ENCODE measurements at places on chromosomes 3 and 15.

DNA sequence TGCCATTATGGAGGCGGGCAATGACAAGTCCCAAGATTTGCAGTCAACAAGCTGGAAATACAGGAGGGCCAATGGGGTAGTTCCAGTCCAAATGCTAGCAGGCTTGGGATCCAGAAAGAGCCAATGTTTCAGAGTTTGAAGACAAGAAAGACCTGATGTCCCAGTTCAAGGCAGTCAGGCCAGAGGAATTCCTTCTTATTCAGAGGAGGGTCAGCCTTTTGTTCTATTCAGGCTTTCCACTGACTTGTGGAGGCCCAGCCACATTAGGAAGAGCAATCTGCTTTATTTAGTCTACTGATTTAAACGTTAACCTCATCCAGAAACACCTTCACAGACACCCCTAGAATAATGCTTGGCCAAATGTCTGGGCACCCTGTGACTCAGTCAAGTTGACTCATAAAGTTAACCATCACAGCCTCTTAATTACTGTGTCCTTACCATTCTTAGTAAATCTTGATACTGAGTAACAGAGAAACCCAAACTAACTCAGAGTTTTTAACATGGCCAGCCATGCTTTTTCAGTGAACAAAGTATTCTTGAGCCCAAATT, 50.9 kb upstream of the NPHP3 start:
- no peak for DNase-seq

DNA sequence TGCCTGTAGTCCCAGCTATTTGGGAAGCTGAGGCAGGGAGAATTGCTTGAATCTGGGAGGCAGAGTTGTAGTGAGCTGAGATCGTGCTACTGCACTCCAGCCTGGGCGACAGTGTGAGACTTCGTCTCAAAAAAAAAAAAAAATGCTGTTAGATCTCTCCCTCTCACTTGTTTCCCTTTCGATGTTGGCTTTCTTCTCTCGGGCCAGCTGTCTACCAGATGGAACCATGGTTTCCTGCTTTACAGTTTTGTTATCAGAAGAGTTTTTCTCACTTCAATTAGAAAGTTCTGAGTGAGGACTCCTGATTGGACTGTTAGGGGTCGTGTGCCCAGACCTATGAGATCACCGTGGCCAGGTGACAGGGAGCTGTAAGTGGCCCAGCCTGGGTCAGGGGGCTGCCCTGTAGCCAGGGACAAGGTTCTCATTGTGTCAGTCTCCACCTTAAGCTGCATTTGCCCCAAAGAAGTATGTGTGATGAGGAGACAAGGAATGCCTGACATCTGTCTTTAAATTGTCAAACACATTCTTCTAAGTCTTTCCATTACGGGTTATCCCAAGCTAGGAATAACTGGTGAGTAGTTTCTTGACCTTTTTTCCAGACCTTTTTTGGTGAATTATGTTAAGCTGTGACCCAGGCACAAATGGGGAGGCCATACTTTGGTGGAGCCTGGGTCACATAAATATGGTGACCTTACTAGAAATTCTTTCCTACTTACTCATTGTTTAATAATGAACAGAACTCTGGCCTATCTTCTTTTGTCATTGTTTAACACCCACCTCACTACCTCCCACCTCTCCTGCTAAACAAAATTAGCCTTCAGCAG, 25.2 kb downstream of the SNAPC5 start:
- DNase-seq = no peak

GRCh38 chr3:34725774-34726173, 913.6 kb upstream of the ARPP21 start:
- DNase-seq = no peak

GRCh38 chr3:36814066-36814717, 49.8 kb upstream of the DCLK3 start:
- DNase-seq = no peak

GRCh38 chr3:47482366-47482765, 6.6 kb upstream of the SCAP start:
- no peak for DNase-seq

DNA sequence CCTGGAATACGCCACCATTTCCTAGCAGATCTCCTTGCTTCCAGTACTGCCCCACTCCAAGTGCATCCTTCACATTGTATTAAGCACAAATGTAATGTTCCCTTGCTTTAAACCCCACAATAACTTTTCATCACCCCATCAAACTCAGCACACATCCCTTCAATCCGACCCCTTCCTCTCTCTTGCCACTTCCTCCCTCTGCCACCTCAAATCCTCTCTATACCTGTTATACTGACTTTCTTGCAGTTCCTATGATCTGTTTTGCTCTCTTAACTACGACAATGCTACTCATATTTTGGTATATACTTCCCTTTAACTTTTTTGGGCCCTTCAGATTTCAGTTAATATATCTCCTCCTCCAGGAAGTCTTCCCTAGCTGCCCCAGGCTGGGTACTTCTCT, 14.1 kb downstream of the PARL start:
- DNase-seq = no peak

GRCh38 chr15:74042603-74043424, 39.5 kb downstream of the GOLGA6A start:
- DNase-seq = no peak

GRCh38 chr15:48475600-48476395, 144.6 kb downstream of the DUT start:
- no peak for DNase-seq

- DNase-seq = no peak
Measured at GRCh38 chr15:43169888-43170287, 15.3 kb upstream of the CCNDBP1 start.

DNA sequence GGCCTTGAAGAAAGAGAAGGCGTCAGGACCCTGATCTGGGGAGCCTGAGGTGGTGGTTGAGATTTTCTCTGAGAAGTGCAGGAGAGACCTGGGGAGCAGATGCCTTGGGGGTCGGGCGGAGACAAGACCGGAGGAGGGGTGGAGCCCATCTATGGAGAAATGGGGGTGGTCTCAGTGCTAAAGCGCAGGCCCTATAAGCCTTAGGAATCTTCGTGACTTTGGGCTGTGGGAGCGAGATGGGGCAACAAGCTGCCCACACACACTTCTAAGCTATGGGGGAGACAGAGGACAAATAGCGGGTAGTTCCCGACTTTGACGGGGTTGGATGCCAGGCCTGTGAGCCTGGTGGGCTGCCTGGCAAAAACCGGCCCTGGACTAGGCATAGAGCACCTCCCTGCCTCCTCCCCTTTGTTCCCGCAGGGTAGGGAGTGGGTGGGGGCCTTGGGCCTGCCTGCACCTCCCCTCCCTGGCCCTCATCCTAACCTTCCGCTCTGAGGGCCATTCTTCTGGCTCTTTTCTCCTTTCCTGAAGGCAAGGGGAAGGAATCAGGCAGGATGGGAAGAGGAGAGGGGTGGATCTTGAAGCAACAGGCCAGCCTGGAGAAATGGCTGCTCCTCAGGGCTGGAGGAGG, 880 bp downstream of the NISCH start:
- DNase-seq = no peak

GRCh38 chr15:71345186-71345585, 229.9 kb downstream of the THSD4 start:
- no peak for DNase-seq
